ENCODE measurements at places on chromosomes 7 and 10.

GRCh38 chr7:76285604-76286374 is 16.7 kb upstream of the HSPB1 start:
- DNase-seq: no peak

DNA sequence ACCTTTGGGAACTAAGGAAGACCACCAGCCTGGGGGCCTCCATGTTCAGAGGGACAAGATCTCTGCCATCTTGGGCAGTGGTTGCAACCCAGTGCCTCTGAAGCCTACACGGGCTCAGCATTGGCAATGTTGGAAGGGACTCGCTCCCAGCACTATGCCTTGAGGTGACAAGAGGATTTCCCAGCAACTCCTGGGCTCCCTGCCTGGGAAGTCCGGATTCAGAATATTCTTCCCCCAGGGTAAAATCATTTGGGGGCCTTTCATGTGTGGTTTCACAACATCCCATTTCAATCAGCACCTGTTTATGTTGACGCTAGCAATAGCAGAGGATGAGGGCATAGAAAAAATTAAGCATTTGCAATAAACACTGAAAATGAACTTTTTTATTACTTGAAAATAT is 509.8 kb upstream of the MGMT start:
- no peak for DNase-seq

- peak; percentile 13 for DNase-seq
Observed at GRCh38 chr10:132506711-132507408, 30.7 kb upstream of the INPP5A start.

DNA sequence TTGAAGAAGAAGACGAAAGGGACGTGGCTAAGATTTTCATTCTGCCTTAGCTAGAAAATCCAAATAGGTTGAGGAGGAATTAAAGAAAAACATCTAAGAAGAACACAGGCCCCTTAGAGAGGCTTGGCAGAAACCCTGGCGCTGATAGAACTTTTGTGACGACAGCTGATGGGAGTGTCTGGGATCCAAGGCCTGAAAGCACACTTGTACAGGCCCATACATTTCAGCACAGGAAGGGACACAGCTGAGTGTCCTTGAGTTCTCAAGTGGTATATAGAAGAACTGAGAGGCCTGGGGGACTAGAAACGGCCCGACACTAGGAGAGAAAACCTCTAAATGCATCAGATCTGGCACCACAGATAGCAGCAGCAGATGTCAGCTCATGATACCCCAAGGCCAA is 39.5 kb downstream of the PRPS1L1 start:
- no peak for DNase-seq

- no peak for DNase-seq
Observed at GRCh38 chr10:114384181-114384580, 20.1 kb downstream of the AFAP1L2 start.

DNA sequence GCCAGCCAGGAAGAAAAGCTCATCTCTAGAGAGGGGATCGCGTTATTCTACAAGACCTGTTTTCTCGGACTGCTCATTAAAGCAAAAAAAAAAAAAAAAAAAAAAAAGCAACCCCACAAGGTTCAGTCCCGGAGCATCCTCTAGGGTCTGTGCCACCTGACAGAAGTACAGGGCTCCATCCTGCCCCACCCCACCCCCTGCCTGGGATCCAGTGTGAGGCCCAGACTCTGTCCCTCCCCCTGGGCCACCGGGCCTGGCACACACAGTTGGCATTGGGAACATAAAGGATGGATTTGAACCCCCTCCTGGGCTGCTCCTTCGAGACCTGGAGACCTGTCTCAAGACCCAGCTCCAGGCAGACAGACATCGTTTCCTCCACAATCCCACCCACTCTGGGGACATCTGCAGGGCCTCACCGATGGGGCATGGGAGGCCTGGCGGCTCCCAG is 688 bp downstream of the ORAI2 start:
- peak; percentile 48 for DNase-seq

- DNase-seq: no peak
Observed at GRCh38 chr10:21512573-21513404, 12.7 kb downstream of the SKIDA1 start.

GRCh38 chr7:94382132-94382531 is 12.6 kb upstream of the COL1A2 start:
- DNase-seq: no peak

- no peak for DNase-seq
Observed at GRCh38 chr10:80186364-80187012, 18.8 kb downstream of the ANXA11 start.

DNA sequence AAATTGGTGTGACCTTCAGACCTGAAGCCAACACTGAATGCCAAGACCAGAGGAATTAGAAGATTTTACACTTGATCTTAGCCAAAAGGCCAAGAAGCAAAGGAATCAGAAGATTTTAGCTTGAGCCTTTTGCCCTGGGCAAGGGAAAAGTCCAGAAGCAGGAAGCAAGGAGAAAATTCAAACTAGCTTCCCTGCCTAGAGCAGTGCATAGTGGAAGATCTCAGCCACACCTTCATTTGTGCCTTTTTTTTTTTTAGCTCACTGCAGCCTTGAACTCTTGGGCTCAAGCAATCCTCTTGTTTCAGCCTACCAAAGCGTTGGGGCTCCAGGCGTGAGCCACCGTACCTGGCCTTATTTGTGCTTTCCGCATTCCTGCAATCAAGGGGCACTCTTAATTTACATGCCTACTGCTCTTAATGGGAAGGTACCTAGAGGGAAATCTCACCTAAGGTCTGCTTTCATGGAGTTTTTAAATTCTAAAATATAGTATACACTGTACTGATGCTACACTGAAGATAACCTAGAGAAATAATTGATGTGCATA is 8.3 kb upstream of the PIP4K2A start:
- no peak for DNase-seq

DNA sequence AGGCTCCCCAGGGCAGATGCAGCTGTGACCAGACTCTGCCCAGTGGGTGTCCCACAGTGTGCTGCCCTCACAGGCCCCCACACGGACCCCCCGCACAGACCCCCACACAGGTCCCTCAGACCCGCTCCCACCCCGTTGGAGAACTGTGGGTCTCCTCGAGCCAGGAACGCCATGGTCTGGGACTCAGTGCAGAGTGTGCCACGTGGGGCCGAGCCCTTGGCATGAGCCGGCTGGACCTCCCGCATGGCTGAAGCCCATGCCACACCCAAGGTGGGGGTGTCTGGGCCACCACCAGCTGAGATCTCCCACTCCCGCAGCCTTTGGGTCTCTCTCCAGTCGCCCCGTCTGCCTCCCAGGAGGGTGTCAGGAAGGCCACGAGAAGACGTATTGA is 34.3 kb downstream of the JAKMIP3 start:
- DNase-seq: no peak

- no peak for DNase-seq
Observed at GRCh38 chr10:59854571-59854970, 51.8 kb downstream of the CCDC6 start.

DNA sequence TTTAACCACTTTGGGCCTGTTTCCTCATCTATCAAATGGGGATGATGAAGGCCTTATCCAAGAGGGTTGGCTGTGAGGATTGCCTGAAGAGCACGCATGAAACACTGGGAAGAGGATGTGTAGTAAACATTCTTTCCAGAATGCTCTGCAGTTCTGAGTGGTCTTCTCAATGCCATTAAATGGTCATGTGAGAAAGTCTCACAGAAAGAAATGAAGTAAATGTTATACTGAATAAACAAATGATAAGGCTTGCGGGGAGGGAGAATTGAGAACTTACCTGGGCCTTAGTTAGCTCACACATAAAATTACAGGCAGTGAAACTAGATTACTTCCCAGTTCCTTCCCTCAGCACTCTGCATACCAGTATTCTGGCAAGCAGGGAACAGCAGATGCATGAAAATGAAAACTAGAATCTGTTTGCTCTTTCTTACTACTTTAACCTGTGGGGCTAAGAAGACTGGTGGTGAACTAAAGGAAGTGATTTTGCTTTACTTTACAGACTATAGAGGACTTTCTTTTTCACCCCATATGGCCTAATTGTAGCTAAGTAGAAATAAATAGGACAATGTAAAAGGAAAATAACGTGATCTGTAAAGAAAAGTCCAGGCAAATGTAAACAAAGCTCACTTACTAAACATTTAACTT is 135.3 kb upstream of the CCDC6 start:
- no peak for DNase-seq

DNA sequence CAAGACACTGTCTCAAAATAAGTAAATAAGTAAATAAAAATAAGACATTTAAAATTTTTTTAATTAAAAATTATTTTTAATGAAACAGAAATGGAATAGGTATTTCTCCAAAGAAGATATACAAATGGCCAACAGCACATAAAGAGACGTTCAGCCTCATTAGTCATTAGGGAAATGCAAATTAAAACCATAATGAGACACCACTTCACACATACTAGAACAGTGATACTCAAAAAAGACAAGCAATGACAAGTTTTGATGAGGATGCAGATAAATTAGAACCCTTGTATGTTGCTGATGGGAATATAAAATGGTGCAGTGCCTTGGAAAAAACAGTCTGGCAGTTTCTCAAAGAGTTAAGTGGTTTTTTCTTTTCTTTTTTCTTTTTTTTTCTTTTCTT is 26.5 kb upstream of the C10orf67 start:
- DNase-seq: no peak

GRCh38 chr10:91924212-91925021 is 847 bp downstream of the BTAF1 start:
- DNase-seq: peak; percentile 25

GRCh38 chr10:61798713-61799112 is 102.8 kb upstream of the ARID5B start:
- DNase-seq: no peak

DNA sequence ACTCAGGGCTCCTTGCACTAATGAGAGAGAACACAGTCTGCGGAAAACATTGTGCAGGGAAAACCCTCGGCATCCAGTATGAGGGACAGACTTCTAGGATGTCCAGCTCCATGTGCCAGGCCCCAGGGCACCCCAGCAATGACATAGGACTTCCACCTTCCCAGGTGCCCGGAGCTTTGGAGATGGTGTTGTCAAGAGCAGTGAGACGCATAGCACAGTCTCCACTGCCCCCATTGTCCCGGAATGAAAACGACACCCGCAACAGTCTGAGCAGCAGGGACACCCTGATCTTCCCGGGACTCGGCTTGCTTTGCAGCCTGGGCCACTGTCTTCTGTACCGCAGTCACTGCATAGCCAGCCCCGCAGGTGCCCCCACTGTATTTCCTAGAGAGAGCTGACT is 339.2 kb upstream of the ADARB2 start:
- DNase-seq: no peak

DNA sequence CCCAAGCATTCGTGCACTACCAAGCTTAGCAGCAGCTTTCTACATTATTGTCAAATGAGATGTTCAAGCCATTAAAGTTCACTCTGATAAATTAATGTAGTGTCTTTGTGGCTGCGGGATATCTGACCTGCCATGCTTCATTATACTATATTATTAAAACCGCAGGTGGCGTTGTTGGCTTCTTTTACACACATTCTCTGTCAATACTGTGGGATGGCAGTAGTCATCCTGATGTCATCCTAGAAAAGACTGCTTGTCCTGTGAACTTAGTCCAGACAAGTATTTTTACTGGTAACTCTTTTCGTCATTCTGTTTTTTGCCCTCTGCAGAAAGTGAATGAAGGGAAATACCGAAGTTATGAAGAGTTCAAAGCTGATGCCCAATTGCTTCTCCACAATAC is 103.9 kb downstream of the ZMYND11 start:
- DNase-seq: peak; percentile 9

DNA sequence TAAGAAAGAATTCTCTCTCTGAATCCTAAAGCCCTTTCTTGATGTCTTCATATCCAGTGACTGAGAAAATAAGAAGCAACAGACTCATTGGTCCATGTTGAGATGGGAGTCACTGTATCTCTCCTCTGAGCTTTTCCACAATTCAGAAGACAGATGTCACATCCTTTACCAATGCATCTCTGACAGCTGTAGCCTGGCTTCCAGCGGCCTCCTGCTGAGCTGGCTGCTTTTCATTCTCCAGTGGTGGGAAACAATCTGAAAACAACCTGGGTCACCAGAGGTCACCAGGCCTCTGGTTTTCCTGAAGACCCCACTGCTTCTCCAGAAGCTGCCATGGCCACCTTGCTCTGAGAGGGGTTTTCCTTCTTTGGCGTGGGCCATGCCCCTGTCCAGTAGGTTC is 18.3 kb upstream of the RPA3 start:
- no peak for DNase-seq

- no peak for DNase-seq
Observed at GRCh38 chr7:122183106-122183505, 39.1 kb upstream of the AASS start.

DNA sequence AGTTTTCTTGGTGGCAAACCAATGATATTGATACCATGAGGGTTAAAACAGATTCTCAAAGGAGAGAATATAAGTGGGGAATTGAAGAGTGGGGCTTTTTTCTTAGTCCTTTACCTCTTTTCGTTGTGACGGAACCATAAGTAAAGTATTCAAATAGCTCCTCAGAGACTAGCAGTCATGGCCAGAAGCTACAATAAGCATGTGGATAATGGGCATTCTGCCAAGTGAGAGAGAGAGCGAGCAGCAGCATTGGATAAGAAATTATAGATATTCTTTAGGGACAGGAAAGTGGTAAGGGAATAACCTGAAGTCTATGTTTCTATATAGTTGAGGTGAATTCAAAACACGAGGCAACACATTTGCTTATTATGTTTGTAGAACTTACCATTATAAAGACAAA is 235.1 kb downstream of the SEMA3E start:
- DNase-seq: peak; percentile 47

DNA sequence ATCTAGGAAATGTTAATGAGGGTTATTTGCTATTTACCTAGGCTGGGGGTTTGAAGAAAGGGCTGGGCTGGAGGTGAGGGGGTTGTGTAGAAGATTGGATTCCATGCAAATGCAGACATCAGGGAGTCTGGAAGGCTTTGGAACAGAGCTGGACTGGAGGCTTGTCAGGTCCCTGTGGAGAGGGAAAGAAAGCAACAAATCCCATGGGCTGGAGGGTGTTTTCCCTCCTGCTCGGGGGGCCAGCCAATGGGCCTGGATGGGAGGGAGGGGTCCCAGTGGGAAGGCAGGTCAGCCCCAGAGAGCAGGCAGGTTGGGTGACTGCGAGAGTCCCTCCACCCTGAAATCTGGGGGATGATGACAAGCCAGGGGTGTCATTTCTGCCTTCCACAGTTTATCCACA is 431.8 kb downstream of the RPS24 start:
- no peak for DNase-seq

DNA sequence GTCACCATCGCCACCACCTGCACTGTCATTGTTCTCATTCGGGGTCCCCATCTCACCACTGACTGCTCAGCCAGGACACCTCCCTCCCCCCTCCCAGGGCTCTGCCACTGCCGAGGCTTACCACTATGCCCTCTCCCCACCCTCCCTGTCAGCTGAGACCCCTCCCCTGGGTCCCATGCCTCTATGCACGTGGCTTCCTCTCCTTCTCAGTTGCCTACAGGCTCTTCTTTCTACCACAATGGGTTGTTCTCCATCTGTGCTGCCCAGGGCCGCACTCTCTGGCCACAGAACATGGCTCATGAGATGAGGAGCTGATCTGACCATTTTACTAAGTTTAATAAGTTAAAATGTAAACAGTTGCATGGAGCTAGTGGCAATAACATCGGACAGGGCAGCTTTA is 16.1 kb upstream of the EN2 start:
- no peak for DNase-seq

GRCh38 chr7:50335795-50336754 is 31.6 kb downstream of the IKZF1 start:
- no peak for DNase-seq
